ENCODE measurements at places on chromosomes 13 and 19. TPM values are rescaled to one million over a fixed set of nuclear protein-coding genes. Genes with fewer than 3 reads are reported as not detected.

Gene FPR3
- polyA plus RNA-seq, result not detected

Gene FAM187B
- polyA plus RNA-seq, result not detected

Gene ZNF613
- 2.5 TPM for polyA plus RNA-seq

Gene CYP4F8
- polyA plus RNA-seq, result not detected

- peak; percentile 45 for DNase-seq
Measured at GRCh38 chr13:26442541-26442940, 114.9 kb upstream of the WASF3 start.

GRCh38 chr13:43758834-43759233 lies 27.9 kb downstream of the ENOX1 start:
- DNase-seq, result no peak

DNA sequence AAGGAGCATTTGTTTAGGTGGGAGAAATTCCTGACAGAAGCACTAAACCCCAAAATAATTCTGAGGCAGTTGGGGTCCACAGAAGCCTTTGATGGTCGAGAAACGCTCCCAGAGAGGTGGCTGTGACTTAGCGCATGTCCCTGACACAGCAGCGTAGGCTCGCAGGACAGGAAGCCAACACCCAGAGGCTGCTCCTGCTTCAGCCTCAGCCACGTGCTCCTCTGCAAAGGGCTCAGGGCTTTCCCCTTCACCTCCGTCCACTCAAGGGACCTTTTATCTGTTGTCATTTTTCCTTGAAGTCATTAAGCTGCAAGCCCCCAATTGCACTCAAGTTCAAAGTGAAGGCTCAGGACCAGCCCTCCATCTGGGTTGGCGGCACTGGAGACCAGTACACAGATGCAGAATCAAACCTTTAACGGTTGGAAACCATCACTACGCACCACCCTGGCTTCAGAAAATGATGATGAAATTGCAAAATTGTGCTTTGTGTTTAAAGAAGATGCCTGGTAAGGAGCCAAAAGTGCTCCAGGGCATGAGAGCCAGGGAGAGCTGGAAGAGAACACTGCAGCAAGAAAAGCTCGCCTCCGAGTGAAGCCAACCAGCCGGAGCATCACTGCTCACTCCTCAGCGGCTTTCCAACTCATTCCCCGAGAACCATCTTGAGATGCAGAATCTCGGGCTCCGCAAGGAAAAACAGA lies 219.6 kb downstream of the RAP2A start:
- DNase-seq, result peak; percentile 30

DNA sequence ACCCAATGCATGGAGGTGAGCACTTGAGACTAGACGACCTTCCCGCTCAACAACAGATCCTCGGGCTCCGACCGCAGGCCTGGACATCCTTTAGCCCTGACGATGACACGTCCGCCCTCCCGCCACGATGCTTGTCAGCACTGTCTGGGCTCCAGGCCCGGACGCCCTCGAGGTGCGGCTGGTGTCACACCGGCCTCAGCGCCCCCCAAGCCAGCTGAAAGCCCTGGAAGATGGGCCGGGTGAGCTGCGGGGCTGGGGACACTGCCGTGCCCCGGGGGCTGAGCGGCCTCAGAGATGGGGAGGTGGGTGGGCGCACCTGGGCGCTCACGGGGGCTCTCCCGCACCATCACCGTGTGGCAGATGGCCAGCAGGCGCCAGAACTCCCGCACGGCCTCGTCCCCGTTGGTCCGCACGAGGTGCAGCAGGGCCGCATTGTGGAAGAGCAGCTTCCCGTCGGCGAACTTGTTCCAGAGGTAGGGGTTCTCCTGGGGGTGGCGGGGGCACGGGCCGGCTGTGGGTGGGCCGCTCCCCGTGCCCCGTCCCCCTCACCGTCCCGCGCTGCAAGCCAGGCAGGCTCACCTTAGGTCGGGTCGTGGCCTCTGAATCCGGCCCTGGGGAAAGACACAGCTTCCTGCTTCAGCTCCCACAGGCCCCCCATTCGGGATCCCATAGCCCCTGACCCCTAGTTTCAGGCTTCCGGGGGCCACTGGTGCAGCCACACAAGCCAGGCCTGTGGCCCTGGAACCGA lies 15.5 kb downstream of the ATP8B3 start:
- no peak for DNase-seq

GRCh38 chr19:5718579-5719273 lies 1.2 kb downstream of the LONP1 start:
- no peak for DNase-seq

GRCh38 chr13:39684531-39685137 lies 29.2 kb downstream of the COG6 start:
- peak; percentile 14 for DNase-seq
